ENCODE measurements at places on chromosomes 2 and 18.
A peak's percentile ranks its signal among the peaks of the same experiment; 100 is the strongest.

DNA sequence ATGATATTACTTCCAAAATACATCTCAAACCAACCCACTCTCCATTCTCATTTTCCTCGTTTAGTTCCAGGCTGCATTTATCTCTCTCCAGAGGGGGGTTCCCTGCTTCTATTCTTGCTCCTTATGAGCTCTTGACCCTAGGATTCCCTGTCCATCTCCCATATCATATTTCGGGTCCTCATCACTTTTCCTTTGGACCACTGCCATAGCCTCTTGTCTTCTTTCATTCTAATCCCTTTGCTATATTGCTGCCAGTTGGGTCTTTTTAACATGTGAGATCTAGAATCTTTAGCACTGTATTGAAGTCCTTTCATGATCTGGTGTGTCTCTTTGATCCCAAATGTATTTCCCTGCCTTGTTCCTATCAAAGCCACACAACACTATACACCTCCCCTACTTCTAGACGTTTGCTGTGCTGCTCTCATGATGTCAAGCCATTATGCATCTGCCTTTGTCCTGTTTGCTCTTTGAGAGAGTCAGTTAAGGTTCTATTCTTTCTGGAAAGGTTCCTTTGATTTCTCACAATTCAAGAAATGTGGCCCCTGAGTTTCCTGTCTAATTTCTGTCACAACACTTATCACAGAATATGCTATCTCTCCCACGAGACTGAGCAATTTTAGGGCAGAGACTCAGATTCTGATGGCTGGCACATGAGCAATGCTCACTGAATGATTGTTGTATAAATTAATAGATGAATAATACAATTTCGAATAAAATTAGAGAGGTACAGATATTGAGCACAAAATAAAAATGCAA is 43.2 kb upstream of the SESTD1 start:
- DNase-seq = no peak

GRCh38 chr2:70890469-70891065 is 45.1 kb upstream of the ATP6V1B1 start:
- peak; percentile 24 for DNase-seq

- DNase-seq = no peak
Observed at GRCh38 chr2:58067001-58067400, 20.4 kb downstream of the VRK2 start.

DNA sequence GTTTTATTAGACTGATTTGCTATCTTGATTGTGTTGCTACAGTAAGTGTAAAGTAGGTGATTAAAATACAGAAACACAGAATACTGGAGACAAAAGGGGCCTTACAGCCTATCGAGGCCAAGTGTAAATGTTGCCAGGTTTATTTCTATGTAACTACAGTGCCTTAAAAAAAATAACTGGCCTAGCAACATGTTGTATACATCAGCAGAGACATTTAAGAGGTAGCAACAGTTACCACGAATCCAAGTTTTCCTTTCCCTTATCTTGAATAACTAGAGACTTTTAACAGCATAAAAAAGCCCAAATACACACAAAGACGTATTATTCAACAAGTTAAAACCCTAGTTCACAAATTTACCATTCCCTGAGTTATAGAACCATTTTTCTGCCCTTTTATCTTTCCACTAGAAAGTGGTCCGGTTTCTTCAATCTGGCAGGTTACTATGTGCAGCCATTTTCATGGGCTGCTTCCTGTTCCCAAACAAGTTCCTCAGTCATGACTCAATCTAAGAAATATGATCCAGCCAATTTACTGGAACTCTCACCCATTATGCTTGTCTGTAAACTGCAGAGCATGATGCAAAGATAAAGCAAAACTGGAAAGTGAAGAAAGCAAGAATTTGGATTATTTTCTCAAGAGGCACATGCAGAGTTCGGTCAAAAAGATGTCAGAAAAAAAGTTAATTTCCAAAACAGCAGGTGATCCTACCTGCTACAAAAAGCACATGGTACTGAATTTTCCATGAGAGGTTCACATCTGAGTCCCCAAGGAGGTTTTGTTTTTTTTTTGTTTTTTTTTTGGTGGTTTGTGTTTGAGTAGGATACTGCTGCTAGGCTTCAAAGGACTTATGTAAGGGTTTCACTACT is 22.2 kb downstream of the NFE2L2 start:
- peak; percentile 96 for DNase-seq

DNA sequence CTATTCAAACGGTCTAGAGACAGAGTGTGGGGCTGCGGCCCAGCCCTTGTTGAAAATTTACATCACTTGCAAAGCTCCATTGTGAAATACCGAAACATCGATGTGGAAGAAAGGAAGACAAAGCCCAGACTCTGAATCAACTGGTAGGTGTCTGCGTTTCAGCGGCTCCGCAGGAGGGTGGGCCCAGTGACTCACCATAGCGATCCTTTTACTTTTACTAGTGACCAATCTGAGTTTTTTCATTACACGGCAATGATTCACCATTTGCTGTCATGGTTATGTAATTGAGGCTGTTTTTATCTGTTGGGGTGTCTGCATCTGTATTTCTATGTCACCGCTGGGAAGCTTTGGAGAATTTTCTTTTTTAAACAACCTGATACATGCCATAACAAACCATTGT is 66.6 kb upstream of the ODC1 start:
- DNase-seq = peak; percentile 83

- DNase-seq = peak; percentile 44
Observed at GRCh38 chr2:39232141-39232540, 11.6 kb downstream of the CDKL4 start.

DNA sequence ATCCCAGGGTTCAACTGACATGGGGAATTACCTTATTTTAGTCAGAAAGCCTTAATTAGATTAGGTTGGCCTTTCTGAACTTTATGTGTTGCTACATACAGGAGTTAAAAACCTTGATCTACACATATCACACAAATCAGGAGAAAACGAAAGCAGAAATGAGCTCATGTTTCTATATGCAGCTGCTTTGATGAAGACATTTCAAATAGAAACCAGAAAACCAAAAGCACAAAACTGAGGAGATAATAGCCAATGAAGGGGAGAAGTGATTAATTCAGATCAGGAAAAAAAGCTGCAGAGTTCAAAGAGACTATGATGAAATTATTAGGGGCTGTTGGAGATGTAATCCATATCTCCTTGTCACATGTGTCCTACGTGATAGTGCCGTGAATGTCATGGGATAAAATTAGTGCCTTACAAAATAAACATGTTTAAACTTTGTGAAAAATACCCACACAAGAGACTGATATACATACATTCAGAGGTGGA is 255.0 kb downstream of the CAMKMT start:
- no peak for DNase-seq

DNA sequence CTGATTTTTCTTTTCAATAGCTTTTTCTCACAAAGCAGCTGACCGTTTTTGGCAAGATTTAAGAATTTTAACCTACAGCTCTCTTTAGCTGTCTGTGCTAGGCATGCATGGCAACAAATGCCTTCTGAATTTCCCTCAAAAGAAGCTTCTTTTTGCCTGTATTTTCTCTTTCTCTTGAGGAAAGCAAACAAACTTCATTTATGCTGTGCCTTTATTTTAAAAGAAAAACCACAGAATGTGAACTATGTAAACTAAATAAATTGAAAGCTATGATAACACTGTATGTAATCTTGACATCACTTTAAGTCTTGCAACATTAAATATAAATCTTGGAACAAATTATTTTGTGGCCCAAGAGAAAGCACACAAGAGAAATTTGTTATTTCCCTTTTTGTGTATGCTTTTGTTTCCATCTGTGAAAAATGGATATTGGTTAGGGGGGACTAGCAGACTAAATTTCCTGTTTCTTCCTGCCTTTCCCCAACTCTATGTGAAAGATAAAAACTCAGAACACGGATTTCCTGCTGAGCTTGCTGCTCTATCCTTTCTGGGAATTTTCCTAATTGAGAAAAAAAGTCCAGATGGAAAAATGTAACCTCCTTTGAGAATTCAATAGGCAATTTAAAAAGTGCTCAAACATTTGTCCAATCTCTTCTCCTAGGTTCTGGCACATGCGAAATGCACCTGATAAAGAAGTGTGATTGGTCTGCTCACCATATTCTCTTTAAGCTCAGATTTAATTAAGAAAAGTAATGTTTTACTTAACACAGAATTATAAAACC is 20.9 kb upstream of the TFPI start:
- peak; percentile 61 for DNase-seq

DNA sequence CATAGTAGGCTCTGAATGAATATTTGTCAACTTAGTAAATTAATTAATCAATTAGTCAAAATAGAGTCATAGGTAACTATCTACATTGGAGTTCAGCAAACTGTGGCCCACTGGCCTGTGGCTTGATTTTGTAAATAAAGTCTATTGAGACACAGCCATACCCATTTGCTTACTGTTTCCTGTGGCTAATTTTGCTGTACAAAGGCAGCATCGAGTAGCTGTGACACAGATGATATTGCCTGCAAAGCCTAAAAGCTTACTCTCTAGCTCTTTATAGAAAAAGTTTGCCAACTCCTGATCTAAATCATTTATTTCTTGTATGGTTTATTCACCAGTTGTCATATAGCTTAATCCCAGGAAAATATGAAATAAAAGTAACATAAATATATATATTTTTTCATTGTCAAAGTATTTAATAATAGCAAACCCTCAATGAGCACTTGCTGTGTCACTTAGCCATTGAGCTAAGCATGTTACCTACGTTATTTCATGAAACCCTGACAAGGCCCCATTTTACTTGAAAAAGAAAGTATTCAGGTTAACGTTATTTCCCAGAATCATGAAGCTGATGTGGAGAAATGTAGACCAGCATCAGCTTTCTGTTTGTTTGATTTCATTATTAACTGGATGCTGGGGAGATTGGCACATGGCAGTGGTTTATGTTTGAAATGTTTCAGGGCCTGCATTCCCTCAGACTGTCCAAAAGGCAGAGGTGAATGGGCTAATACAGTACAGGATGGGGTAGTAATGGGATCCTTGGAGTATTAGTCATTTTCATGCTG is 69.6 kb downstream of the ICOS start:
- DNase-seq = no peak

DNA sequence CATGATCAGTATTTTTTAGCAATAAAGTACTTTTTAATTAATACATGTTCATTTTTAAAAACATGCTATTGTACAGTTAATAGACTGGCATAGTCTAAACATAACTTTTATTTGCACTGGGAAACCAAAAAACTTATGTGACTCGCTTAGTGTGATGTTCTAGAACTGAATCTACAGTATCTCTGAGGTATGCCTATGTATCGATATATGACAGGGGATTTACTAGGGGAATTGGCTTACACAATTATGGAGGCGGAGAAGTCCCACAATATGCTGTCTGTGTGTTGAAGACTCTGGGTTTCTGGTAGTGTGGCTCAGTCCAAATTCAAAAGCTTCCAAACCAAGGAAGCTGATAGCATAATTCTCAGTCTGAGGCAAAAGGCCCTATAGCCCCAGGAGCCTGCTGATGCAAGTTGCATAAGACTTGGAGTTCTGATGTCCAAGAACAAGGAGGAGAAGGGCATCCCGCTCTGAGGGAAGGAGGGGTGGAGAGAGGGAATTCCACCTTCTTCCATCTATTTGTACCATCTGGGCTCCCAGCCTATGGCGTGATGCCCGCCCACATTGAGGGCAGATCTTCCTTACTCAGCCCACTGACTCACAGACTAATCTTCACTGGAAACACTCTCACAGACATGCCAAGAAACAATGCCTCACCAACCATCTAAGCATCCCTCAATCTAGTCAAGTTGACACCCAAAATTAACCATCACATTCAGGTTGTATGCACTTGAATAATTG is 27.5 kb downstream of the ZNF638 start:
- DNase-seq = peak; percentile 36

GRCh38 chr2:227325839-227326195 is 766 bp downstream of the MFF start:
- peak; percentile 46 for DNase-seq

DNA sequence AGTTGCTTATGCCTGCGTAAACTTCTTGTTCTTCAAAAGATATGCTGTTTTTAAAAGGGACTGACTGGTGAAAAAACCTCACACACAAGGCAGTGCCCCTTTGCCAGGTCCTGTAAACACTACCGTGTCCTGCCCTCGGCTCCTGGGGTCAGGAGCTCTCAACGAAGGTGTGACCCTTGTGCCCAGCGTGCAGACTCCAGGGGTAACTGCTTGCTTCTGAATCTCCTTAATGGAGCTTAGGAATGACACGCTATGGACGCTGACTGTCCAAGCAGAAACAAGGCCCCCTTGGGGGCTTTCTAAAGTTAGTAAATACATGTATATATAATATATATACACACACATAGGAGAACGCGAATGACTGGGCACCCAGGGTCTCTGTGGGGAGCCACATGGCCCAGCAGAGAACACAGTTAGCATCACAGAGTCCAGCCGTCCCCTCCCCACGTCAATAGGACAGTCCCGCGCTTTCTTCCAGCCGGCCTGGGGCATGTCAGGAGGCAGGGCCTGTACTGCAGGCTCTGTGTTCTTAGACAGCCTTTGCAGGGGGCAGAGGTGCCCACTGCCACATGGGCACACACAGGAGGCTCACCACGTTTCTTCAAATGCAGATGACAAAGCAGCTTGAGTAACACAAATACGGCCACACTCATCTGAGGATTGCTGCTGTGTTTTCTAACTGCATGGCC is 96.1 kb downstream of the HDAC4 start:
- no peak for DNase-seq

- no peak for DNase-seq
Observed at GRCh38 chr2:235647877-235648276, 154.0 kb downstream of the AGAP1 start.

DNA sequence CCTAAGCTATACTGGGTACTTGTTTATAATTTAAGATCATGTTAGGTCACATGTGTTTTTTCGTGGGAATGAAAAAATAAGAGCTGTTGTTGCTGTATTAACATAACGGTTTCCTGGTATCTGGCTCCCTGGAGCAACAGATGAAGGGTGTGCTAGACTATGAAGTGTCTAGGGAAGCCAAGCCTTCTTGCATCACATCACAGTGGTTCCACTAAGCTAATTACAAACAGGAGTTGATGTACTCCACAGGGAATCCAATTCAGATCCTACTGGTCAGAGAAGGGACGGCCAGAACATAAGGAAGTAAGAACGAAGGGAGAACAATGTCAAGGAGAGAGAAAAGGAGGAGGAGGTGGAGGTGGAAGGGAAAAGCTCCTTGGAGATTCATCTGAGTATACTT is 193.0 kb upstream of the CYP26B1 start:
- no peak for DNase-seq

GRCh38 chr2:9750224-9751215 is 92.8 kb upstream of the TAF1B start:
- DNase-seq = no peak

DNA sequence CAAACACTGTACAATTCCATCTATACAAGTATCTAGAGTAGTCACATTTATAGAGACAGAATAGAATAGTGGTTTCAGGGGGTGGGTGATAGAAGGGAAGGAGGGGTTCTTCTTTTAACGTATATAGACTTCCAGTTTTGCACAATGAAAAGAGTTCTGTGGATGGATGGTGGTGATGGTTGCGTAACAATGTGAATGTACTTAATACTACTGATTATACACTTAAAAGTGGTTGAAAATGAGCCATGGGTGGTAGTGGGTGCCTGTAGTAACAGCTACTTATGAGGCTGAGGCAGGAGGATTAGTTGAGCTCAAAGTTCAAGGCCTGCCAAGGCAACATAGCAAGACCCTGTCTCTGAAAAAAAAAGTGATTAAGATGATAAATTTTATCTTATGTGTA is 85.8 kb downstream of the SETBP1 start:
- DNase-seq = no peak
